Stimulated activated naive CD4-positive, alpha-beta T cell treated with Interleukin-2 at 50 U/mL for 16 hours (primary cell): ENCODE measurements at places on chromosomes 11 and 22.

DNA sequence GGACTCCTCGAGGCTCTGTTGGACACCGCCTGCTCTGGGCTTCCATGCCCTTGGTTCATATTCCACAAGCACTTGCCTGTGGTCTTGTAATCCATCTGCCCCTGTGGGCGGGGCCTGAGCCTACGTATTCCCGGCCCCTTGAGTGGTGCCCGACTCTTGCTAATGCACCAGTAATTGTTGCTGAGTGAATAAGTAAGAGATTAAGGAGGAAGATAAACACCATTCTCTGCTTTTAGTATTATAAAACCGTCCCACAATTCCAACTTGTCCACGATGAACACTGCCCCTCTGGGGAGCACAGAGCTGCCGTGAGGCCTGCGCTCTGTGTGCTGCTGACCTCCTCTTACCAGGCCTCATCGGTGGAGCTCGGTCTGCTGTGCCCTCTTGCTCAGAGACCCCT lies 50.3 kb downstream of the MICAL2 start:
- no peak for DNase-seq

GRCh38 chr11:121291896-121292494 lies 576 bp upstream of the SC5D start:
- no peak for DNase-seq

- DNase-seq: no peak
Observed at GRCh38 chr11:120516461-120517389, 5.2 kb downstream of the GRIK4 start.

DNA sequence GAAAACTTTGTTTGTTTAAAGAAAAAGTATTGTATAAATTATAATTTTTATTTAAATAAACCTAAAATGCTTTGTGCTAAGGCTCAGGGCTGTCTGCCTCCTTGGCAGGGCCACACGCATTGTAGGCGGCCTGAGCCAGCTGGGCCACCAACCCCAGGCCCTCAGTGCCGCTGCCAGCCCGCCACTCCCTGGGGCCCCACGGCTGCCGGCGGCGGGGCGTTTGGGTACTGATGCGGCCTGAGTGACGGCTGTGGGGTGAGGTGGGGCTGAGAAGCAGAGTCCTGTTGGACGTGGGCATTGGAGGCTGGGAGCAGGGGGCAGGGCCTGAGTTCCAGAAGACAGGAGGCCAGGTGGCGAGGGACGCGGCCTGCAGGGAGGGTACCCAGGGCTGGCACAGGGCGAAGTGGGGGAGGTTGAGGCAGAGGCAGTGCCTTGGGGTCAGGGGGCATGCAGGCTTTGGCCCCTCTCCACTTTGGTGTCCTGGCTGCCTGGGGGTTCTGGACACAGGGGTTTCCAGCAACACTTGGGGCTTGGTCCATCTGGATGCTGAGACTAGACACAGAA lies 58.3 kb downstream of the CERK start:
- no peak for DNase-seq

GRCh38 chr11:25943777-25944661 lies 387.9 kb upstream of the ANO3 start:
- DNase-seq: no peak

GRCh38 chr11:74255741-74256375 lies 55.6 kb downstream of the P4HA3 start:
- peak; percentile 16 for DNase-seq

GRCh38 chr22:35977136-35977535 lies 51.5 kb downstream of the RBFOX2 start:
- DNase-seq: no peak

GRCh38 chr11:95485115-95485900 lies 254.3 kb upstream of the SESN3 start:
- DNase-seq: no peak

- DNase-seq: no peak
Observed at GRCh38 chr11:108729227-108729871, 64.5 kb downstream of the DDX10 start.

DNA sequence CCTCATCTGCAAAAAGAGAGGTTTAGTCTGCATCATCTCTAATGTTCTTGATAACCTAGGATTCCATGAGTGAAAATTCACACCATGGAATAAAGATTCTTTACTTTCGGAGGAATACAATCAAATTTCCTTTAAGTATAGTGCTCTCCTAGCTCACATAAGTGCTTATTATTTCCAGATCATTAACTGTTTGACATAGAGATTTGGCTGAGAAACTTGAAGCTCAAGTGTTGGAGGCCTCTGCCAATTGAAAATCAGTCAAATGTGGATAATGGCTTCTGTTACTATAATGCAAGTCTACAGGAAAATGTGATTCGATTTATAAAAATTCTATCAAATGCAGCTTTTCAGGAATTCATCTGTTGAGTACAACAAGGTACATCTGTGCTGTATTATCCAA lies 144.6 kb downstream of the KIF18A start:
- DNase-seq: no peak
